ENCODE measurements at places on chromosomes 6 and 20. TPM values are rescaled to one million over a fixed set of nuclear protein-coding genes. Genes with fewer than 3 reads are reported as not detected.

The CARMIL1 gene
- 17.7 TPM for total RNA-seq

The MDC1 gene
- total RNA-seq = 2.4 TPM

The VIP gene
- not detected for total RNA-seq

The HAO1 gene
- not detected for total RNA-seq

The RAMACL gene
- 0.43 TPM for total RNA-seq

The MEP1A gene
- total RNA-seq = not detected

The SLC26A8 gene
- total RNA-seq = not detected

The PPIL6 gene
- 1.4 TPM for total RNA-seq

The CASS4 gene
- 5.0 TPM for total RNA-seq

The GNMT gene
- 0.77 TPM for total RNA-seq

The TCP11 gene
- total RNA-seq = not detected

The SLC17A4 gene
- not detected for total RNA-seq

The PRL gene
- total RNA-seq = not detected

The GABRR1 gene
- total RNA-seq = not detected

The HSPA1L gene
- 1.7 TPM for total RNA-seq

Data from bronchial smooth muscle cell (primary cell).